ENCODE measurements at places on chromosomes 2 and 18.

- no peak for DNase-seq
These were observed 12.8 kb upstream of the FSHR start for GRCh38 chr2:49167131-49167530.

DNA sequence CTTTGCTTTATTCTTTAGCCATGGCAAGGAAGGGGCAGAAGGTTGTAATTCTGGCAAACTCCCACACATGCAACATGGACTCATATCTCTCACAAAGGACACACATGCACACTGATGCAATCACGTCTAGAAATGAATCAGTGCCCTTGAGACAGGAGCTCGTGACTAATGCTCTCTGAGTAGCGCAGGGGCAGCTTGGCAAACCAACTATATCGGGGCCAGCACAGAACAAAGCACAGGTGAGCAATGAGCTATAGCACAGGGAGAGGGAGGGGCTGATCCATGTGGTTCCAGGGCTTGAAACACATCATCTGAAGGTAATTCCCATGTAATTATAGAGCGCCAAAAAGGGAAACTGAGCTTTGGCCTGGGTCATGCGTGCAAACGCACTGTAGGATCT is 165.2 kb upstream of the KLF7 start:
- DNase-seq, result peak; percentile 39

- no peak for DNase-seq
These were observed 26.2 kb upstream of the SNED1 start for GRCh38 chr2:240972201-240972600.

DNA sequence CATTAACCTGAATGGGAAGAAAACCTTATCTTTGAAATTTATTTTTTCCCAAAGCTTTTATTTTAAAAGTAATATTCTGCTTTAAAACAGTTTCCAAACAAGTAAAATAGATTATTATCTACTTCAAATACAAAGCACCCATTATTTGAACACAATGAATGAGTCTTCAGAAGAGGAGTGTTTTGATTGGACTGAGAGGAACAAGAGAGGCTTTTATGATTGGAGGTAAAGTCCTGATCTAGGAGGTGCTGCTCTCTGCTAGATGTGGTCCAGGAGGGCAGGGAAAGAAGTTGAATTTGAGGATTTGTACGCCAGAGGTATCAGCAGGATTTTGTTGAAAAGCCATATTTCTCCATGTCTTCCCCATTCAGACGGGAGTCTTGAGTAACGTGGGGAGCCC is 900.7 kb downstream of the SOCS6 start:
- no peak for DNase-seq

GRCh38 chr2:159725713-159726112 is 13.4 kb downstream of the MARCHF7 start:
- no peak for DNase-seq

DNA sequence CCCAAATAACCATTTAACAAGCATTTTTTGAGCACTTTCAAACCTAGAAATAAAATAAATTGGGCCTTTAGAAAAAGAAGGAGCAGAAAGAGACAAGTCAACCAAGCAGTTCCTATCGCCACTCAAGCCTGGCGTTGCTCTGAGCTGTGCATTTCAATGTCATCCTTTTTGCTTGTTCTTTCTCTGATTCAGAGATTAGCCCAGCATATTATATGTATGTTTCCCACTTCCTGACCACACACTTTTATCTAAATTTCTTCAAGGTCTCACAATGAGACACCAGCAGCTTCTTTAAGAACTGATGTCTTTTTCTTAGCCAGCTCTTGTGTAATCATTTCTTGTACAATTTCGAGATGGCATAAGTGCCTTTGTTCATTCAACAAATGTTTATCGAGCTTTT is 344.5 kb upstream of the ID2 start:
- DNase-seq, result no peak

- DNase-seq, result no peak
These were observed 309.3 kb upstream of the MEX3C start for GRCh38 chr18:51506811-51507210.

- DNase-seq, result no peak
These were observed 148.2 kb upstream of the GLI2 start for GRCh38 chr2:120587279-120587996.

DNA sequence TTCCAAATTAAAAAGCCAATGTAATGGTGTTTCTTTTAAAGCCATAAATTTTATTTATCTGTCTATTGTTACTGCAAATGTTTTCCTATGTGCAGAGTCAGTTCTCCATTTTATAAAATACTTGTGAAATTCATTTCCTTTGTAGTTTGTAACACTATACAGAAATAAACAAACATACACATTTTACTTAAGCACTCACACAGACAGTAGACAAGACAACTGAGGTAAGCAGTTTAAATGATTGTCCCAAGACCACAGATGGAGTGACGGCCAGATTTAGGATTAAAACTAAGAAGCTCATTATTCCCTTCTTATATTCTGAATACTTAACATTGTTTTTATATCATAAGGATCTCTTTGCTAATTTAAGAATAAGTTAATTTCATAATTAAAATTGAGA is 100.9 kb downstream of the BAZ2B start:
- DNase-seq, result no peak

- DNase-seq, result no peak
These were observed 604 bp downstream of the COQ10B start for GRCh38 chr2:197453914-197454398.

DNA sequence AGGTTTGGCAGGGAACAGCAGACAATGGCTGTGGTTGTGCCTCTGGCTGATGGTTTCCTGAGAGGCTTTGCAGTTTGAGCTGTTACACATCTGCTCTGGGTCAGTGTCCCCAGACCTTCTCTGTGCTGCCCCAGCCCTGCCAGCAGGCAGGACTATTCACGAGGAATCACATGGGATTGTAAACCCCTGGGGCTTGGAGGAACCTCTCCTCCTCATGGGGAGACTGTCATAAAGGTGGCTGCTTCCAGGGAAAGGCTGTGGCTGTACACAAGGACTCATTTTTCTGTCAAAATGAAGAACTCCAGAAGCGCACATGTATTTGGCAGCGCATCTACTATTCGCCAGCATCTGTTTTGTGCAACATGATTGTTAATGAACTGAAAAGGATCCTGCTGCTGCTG is 142.6 kb upstream of the CYP1B1 start:
- no peak for DNase-seq

GRCh38 chr18:12776821-12777471 is 74.1 kb downstream of the PSMG2 start:
- no peak for DNase-seq

GRCh38 chr18:5746844-5747243 is 148.5 kb downstream of the TMEM200C start:
- DNase-seq, result no peak

DNA sequence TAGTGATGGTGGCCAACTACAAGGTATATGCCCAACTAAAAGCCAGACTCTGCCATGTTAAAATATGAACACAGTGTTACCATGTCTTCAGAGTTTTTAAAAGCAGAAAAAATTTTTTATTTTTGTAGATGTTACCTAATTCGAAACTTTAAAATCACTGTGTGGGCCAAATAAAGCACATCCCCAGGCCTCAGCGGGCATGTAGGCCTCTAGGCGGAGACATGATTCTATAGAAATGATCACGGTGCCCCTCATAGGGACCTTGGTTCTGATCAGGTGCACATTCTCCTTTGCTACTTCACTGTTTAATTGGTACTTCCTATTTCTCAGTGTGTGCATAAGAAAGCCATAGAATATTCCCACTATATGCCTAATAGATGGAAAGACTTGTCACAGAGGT is 349.2 kb downstream of the XIRP2 start:
- DNase-seq, result no peak

DNA sequence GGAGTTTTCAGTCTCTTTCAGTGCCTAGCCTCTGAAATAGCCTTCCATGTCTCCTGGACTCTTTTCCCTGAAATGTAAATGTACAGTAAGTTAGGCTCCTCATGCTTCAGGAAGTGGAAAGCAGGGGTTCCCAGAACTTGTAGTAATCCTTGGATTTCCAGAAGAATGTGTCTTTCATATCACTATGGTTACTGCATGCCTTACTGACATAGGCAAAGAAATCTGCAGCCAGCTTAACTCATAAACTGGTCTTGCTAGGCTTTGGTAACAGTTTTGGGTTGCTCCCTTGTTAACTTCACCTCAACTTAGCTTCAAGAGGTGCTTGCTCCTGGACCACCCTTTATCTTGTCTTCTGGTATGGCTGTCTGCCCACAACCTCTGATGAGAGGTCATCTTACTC is 686.8 kb upstream of the DDX18 start:
- no peak for DNase-seq

DNA sequence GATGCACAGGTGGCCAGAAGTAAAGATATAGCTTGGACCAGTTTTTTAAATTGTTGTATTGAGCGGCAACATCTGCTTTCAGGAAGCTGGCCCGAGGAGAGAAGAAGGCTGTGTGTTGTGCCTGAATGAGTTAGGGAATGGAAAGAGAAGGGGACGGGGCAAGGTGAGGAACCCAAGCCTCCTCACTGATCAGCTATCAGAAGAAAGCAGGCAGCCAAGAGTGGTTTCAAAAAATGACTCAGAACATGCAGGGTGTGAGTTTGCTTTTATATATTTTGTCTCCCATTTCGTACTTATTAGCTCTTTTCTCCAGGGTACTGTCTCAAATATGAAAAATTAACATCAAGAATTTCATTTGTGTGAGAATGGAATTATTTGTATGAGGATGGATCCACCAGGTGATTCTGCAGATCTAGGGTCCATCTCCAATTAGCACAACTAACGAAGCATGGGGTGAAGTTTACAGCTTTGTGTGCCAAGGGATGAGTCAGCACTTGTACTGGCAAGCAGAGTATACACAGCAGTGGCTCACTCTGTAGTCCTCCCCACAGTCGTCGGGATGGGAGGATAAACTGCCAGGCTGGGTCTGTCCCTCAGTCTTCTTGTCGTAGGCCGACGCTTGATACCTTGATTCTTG is 175.7 kb downstream of the PIEZO2 start:
- DNase-seq, result no peak

GRCh38 chr2:214103276-214104001 is 307.4 kb upstream of the VWC2L start:
- peak; percentile 68 for DNase-seq

DNA sequence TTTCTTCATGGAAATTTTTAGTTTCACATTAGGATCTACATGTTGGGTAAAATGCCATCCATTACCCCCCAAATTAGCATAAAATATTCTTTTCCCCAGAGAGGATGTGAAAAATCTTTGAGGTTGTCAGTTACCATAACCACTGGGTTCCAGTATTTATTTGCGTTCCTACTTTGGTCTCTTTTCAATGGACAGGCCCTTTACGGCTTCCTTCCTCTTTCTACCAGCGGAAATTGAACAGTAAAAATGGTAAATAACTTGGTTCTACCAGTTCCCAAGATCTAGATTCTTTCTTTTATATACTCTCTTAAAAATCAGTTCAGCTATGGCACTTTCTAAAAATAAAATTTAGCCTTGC is 169.2 kb upstream of the APCDD1 start:
- no peak for DNase-seq

- no peak for DNase-seq
These were observed 549.0 kb upstream of the PKDCC start for GRCh38 chr2:41498781-41499180.

DNA sequence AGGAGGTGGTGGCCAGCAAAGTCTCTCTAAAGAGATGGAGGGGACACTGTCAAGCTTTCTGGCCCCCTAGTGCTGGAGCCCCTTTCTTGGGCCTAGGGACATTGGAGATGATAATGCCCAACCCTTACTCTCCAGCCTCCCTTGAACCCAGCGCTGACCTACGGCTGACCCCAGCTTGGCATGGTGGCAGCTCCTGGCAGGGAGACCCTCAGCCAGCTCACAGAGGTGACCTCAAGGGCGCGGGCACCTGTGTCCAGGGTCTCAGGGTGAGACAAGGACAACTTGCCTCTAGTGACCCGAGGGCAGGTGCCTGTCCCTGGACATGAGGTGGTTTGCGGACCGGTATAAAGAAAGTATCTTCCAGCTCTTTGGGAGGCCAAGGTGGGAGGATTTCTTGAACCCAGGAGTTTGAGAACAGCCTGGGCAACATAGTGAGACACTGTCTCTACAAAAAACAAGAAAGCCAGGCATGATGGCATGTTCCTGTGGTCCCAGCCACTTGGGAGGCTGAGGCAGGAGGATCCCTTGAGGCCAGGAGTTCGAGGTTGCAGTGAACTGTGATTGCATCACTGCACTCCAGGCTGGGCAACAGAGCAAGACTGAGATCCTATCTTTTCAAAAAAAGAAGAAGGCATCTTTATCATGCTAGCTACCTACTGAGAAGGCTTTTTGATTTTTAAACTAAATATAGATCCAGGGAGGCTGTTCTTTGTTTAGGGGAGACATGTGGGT is 3.3 kb upstream of the PER2 start:
- no peak for DNase-seq

DNA sequence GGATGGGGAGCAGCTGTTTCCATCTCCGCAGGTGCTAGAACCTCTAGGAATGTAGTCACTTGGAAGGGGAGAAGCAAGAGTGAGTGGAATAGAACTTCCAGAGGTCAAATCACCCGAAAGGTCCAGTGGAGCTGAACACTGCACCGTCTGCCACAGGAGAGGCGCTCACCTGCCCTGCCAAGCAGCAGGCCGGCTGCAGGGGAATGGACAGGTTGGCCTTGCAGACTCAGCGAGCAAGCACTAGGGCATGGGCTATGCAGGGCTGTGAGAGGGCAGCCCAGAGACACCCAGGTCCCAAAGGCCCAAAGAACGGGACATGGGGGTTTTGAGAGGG is 214.2 kb downstream of the TNS1 start:
- DNase-seq, result no peak

DNA sequence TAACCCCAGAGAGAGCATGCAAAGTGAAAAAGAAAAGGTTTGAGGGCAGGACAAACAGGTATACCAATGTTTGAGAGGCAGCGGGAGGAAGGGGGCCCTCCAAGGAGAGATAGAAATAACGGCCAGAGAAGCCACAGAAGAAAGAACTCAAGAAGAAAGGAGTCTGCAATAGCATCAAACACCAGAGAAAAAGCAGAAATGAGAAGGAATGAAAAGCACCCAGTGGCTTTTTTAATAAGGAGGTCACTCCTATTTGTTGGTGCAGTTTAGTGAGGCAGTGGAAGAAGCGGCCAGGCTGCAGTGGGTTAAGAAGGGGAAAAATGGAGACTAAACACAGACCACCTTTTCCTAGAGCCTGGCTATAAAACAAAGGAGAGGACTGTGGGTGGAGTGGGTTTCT is 177.2 kb downstream of the THADA start:
- DNase-seq, result no peak

DNA sequence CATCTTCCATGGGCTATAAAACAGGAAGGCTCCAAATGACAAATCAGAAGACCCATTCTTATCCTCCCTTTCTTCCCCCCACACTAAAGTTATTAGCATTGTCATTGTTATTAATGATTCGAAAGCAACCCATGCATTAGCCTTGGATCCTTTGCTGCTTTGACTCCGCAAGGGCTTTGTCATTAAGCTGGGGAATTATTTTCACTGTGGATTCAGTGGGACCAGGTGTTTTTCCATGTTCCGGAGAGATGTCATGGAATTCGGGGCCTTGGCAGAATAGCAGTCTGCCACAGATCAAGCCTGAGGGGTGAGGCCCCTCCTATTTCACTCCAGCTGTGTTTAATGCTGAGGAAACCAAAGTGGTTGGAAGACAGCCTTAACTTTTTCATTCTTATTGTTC is 357.1 kb downstream of the EN1 start:
- DNase-seq, result no peak

GRCh38 chr18:56423626-56424025 is 214.8 kb downstream of the TXNL1 start:
- DNase-seq, result no peak

- no peak for DNase-seq
These were observed 33.6 kb upstream of the PDCL3 start for GRCh38 chr2:100529176-100529575.

Measured in NCI-H2107 (cell line).